HCT116 (cell line): ENCODE measurements at places on chromosomes 2 and 18. TPM values are rescaled to one million over a fixed set of nuclear protein-coding genes. Genes with fewer than 3 reads are reported as not detected.

GRCh38 chr2:217414429-217414828 lies 554.6 kb upstream of the TNP1 start:
- H3K27ac ChIP-seq = no peak overlapping the region
- no peaks in the 10 kb centered on the region for H3K4me1 ChIP-seq
- H3K36me3 ChIP-seq = no peaks in the 10 kb centered on the region
- peaks cover 90% of the 10 kb centered on the region for H3K27me3 ChIP-seq
- no peak overlapping the region for H3K4me3 ChIP-seq
- DNase-seq = no peak

DNA sequence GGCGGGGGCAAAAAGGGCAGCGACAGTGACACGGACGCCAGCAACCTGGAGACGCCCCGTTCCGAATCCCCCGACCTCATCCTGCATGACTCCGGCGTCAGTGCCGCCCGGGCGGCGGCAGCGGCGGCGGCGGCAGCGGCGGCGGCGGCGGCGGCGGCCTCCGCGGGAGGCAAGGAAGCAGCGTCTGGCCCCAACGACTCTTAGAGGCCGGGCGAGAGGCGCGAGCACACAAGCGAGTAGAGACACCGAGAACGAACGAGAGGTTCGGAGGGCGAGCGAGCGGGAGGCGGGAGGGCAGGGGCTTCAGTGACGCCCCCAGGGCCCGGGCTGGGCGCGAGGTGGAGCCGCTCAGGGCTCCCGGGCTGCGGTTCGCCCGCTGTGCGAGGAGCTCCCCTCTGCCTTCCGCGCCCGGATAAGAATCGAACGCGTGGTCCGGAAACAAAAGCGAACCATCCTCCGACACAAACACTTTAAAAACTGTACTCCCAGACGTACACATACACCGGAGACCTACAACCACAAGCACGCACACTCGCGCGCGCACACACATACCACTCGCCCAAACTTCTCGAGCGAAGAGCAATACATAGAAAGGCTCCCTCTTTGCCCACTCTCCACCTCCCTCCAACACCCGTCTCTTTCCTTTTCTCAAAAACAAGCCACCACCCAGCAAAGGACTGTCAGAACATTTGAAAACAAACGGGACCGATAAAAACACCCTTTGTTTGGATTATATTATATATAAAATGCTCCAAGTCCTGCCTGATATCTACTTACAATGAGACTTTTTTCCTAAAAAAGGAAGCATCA lies 2.8 kb downstream of the SP9 start:
- 0 out of 2 replicates have a peak, but pooled peaks cover 2% of the 10 kb centered on the region for H3K4me1 ChIP-seq
- no peaks in the 10 kb centered on the region for H3K27me3 ChIP-seq
- peak overlapping the region; percentile 64 for H3K4me3 ChIP-seq
- H3K27ac ChIP-seq = peak overlapping the region; percentile 71
- DNase-seq = no peak
- no peaks in the 10 kb centered on the region for H3K36me3 ChIP-seq

The ZSWIM2 gene
- not detected for total RNA-seq

GRCh38 chr18:73615506-73615905 lies 532.1 kb downstream of the FBXO15 start:
- H3K4me3 ChIP-seq = no peak overlapping the region
- no peaks in the 10 kb centered on the region for H3K4me1 ChIP-seq
- H3K27ac ChIP-seq = no peak overlapping the region
- no peaks in the 10 kb centered on the region for H3K36me3 ChIP-seq
- H3K27me3 ChIP-seq = no peaks in the 10 kb centered on the region
- DNase-seq = no peak

GRCh38 chr2:221676566-221677172 lies 104.6 kb upstream of the EPHA4 start:
- H3K27ac ChIP-seq = no peak overlapping the region
- no peaks in the 10 kb centered on the region; the same call in none of the 2 replicates for H3K27me3 ChIP-seq
- H3K4me3 ChIP-seq = no peak overlapping the region
- no peak for DNase-seq
- H3K36me3 ChIP-seq = no peaks in the 10 kb centered on the region

- H3K36me3 ChIP-seq = no peaks in the 10 kb centered on the region
- H3K27ac ChIP-seq = no peak overlapping the region
- no peak for DNase-seq
- H3K4me1 ChIP-seq = no peaks in the 10 kb centered on the region
Observed at GRCh38 chr2:41000906-41001305, 549.0 kb upstream of the SLC8A1 start.

DNA sequence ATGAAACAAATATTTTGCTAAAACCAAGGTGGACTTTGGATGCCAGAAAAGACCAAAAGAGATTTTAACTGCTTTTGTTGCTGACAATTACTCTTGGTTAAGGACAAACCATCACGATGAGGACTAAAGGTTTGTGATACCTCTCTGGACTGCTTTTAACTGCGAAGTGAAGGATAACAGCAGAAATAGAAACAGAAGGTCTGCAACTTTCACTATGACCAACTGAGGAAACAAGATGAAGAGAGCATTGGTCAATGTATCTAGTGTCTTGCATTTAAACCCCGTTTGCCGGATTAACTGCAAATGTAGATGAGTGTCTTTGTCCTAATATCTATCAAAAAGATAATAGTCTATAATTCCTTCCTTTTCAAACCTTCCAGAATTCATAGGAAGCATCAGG lies 541.7 kb downstream of the ERBB4 start:
- H3K36me3 ChIP-seq = no peaks in the 10 kb centered on the region
- no peaks in the 10 kb centered on the region for H3K4me1 ChIP-seq
- H3K27me3 ChIP-seq = no peaks in the 10 kb centered on the region
- no peak for DNase-seq
- no peak overlapping the region for H3K27ac ChIP-seq

DNA sequence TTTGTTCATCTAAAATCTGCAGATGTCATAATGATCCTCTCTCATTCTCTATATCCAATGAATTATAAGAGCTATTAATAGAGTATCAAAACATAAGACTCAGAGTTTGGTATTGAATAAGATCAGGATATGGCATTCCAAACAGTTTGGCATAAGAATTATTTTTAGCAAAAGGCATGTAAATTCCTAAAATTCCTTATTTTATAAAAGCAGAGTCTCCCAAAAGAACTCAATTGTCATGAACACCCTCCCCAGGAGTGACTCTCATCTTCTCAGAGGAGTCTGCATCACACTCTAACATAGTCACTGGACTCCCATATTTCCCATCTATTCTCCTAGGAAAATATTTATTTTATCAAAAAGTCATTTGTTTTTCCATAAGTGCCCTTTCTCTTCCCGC lies 1710.2 kb upstream of the SLC39A10 start:
- no peaks in the 10 kb centered on the region for H3K36me3 ChIP-seq
- no peaks in the 10 kb centered on the region for H3K27me3 ChIP-seq
- no peak overlapping the region for H3K27ac ChIP-seq
- DNase-seq = no peak
- H3K4me3 ChIP-seq = no peak overlapping the region

DNA sequence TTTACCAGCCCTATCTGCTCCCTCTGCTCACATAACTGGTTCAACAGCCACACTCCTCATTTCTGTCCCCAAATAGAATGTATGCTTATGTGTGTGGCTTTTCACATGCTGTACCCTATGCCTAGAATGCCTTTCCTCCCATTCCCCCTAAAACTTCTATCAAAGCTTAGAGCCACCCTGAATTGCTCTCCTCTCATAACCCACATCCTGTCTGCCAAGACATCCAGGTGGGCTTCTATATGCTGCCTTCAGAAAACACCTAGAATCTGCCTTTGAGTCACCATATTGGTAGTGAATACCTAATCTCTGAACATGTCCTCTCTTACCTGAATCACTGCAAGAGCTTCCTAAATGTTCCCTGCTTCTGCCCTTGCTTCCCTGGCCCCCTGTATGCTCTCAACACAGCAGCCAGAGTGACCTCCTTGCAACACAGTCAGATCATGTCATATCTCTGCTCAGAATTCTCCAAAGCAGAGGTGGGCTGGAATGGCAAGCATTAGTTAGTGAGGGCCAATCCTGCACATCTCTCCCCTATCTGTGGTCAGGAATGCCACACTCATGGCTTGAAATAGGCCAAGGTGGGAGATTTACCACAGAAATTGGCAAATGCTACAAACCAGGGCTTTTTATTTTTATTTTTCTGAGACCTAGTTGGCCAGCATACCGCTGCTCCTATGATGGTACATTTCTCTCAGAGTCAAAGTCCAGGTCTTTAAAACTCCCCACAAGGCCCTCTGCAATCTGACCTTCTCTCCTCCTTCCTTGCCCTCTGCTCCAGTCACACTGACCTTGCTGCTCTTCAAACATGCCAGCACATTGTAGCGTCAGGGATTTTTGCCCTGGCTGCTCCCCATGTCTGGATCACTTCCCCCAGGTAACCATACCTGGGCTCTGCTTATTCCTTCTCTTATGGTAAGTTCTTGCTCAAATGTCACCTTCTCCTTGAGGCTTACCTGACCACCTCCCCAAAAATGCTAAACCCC lies 111.8 kb upstream of the STON1 start:
- H3K27ac ChIP-seq = no peak overlapping the region
- DNase-seq = no peak
- H3K4me3 ChIP-seq = no peak overlapping the region
- H3K4me1 ChIP-seq = peaks cover 12% of the 10 kb centered on the region
- H3K27me3 ChIP-seq = no peaks in the 10 kb centered on the region

GRCh38 chr2:134689315-134689714 lies 29.5 kb downstream of the TMEM163 start:
- no peak for DNase-seq
- H3K4me1 ChIP-seq = no peaks in the 10 kb centered on the region
- no peak overlapping the region for H3K4me3 ChIP-seq
- peaks cover 8% of the 10 kb centered on the region; the same call in 1 of the 2 replicates for H3K27me3 ChIP-seq
